SJSA1 (cell line): ENCODE measurements at places on chromosomes 1 and 21. TPM values are rescaled to one million over a fixed set of nuclear protein-coding genes. Genes with fewer than 3 reads are reported as not detected.

DNA sequence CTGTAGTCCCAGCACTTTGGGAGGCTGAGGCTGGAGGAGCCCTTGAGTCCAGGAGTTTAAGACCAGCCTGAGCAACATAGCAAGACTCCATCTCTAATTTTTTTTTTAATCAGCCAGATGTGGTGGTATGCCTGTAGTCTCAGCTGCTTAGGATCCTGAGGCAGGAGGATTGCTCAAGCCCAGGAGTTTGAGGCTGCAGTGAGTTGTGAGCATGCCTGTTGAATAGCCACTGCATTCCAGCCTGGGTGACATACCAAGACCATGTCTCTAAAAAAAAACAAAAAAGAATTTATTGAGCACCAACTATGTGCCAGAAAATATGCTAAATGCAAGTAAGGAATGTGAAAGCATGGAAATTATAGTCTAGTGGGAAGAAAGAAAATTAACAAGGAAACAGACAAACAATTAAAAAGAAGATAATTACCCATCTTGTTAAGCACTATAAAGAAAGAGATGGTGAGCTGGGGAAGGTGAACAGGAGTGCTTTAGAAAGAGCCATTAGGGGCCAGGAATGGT, 104.0 kb upstream of the ZNF678 start:
- DNase-seq = no peak

- no peak for DNase-seq
These were observed 103.3 kb upstream of the DEPDC1 start for GRCh38 chr1:68600049-68600661.

SYTL1 gene
- total RNA-seq = 0.22 and 1.1 TPM in 2 replicates

DNA sequence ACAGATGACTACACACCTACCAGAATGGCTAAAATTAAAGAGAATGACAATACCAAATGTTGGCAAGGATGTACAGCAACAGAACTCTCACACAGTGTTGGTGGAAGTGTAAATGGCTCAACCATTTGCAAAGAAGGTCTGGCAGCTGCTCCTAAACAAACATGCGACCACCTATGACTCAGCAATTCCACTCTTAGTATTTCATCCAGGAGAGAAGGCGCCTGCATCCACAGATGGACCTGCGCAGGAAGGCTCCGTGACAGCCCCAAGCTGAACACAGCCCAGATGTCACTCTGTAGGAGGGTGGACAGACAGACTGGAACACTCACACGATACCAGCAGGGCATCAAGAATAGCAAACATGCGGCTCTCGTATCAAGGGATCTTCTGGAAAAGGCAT, 6.7 kb downstream of the PTTG1IP start:
- peak; percentile 80 for DNase-seq

KIF14 gene
- total RNA-seq = 27.8 and 32.2 TPM in 2 replicates

GRCh38 chr1:8409106-8409505, 91.2 kb downstream of the SLC45A1 start:
- no peak for DNase-seq

GRCh38 chr1:158310623-158311022, 20.7 kb downstream of the CD1B start:
- no peak for DNase-seq

DNA sequence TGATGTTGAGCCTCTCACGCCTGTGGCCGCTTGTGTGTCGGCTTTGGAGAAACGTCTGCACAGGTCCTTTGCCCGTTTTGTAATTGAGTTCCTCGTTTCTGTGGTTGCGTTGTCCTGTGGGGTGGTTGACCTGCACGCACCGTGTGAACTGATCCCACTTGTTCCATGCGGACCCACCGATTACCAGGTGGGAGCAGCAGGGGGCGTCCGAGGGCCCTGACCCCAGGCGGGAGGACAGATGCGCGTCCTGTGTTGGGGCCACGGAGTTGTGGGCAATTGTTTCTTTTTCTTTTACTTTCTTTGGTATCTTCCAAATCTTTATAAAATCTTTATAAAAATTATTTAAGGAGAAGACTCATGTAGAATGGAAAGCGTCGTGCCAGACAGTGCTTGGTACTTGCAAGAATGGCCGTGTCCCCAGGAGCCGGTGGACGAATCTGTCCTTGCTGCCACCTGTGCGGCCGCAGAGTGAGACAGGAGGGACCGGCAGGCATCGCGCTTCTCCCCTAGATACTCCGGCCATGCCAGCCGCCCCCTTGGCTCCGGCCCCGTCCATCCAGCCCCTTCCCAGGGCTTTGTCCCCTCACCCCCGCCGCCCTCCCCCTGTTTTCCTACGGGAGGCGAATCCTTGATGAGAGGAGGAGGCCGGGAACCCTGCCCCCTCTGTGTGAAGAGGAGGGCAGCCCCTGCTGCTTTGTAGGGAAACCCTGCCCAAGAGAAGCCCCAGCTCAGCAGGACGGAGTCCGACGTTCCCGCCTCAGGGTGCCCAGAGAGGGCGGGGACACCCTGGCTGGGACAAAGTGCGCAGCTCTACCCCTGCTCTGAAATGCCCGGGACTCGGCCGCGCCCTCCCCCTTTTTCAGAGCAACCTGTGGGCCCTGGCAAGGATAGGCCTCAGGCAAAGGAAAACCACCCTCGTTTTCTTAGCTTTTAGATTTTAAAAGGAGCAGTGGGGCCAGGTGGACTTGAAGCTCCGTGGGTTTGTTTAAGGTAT, 41.7 kb downstream of the PRKCZ start:
- DNase-seq = no peak

IFI44L gene
- 0.56 and 1.2 TPM in 2 replicates for total RNA-seq

GRCh38 chr21:14562959-14563358, 16.8 kb upstream of the SAMSN1 start:
- DNase-seq = no peak

DNA sequence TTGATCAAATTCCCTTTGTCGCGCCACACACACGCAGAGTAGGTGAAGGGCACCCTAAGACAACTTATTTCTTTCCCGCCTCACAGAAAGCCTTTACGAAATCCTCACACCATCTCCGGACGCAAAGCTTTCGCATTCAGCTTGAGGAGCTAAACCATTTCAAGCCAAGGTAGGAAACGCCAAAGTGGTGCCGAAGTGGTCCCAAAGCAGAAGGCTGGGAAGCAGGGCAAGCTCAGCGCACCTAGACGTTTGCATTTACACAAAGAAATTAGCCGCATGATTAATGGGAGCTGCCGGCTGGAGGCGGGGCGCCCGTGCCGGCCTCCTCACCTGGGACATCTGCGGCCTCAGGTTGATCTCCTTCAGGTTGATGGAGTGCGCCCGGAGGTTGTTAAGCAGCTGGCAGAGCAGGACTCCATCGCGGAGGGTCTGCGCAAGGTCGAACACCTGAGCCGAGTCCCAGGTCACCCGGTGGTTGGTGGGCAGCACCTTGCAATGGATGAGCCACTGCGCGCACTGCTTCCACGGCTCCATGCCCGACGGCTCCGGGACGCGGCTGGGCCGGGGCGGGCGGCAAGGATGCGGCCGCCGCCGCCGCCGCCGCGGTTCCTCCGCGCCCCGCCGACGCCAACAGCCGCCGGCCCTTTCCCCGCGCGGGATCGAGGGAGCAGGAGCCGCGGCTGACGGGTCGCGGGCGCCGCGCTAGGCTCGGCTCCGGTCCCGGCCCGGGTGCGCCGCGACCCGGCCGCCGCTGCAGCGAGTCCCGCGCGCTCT, 457 bp downstream of the VAV3 start:
- no peak for DNase-seq

- DNase-seq = no peak
These were observed 2.1 kb upstream of the PM20D1 start for GRCh38 chr1:205851993-205852392.

GRCh38 chr1:110606657-110607535, 738 bp upstream of the KCNA2 start:
- DNase-seq = no peak

DNA sequence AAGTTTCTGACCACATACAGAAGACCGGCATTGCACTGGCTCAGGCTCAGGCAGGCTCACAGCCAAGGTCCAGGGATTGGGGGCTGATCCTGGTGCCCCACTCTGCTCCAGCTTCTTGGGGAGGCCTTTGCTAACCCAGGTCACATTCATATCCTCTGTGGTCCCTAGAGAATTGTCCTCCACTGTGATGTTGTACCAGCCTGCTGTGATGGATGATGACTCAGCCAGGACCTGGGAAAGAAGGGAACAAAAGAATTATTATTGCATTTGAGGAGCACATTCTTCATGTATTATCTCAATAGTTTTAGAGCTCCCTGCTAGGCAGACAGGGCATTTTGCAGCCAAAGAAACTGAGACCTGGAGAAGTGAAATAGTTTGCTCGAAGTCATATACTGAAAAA, 114.3 kb upstream of the ETV3 start:
- DNase-seq = peak; percentile 72

ARMH1 gene
- total RNA-seq = not detected in 2 replicates

THEMIS2 gene
- 0.09 and 1.7 TPM in 2 replicates for total RNA-seq

JAK1 gene
- 99.7 and 172 TPM in 2 replicates for total RNA-seq

GRCh38 chr1:157831968-157832626, 9.5 kb downstream of the CD5L start:
- no peak for DNase-seq

DNA sequence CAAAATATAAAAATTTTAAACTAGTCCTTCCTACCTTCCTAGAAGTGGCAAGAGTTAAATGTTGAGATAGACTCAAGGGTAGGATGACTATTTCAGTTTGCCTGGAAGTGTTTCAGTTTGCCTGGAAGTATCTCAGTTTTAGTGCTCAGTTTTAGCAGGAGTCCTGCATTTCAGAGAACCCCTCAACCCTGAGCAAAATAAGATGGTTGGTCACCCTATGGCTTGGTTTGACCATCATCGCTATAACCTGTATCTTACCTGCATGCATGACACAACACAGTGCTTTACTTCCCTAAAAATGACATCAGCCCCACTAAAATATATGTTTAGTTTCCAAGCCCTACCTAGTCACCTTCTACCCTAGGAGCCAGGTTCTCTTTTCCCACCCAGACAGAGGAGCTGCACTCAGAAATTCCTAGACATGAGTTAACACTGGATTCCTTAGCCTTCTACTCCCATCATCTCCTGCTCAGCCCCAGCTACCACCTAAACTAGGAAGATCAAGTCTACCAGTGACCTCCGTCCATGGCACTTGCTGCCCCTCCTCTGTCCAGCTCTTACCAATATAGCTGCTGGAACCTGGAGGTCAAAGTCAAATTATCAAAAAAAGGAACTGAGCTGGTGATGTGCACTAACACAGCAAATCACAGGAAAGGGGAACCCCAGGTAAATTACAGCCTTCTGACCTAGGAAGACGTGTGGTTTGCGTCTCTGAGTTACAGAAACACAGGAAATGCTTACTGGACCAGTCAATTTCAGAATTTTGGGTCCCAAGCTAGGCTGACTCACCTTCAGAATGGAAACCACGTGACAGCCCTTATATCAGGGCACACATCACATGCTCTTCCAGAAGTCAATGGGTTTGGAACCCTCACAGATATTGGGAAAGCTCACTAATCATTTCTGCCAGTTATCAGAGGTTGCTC, 2.2 kb upstream of the G0S2 start:
- DNase-seq = no peak

ENAH gene
- 158 and 216 TPM in 2 replicates for total RNA-seq

DNA sequence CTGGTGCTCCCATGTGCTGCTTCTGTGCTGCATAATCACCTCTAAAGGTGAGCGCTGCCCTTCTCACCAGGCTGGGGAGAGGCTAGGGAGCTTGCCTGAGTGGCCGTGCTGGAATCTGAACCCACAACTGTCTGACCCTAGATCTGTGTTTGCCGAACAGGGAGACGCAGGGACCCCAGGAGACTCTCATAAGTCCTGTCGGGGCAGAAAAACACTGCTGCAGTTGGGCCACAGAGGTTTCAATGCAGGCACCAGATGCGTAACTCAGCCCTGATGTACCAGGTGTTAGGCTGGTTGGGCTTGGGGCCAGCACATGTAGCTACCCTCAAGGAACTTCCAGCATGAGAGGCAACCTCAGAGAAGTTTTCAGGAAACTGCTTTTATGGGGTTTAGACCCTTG, 49.5 kb upstream of the DMRTB1 start:
- DNase-seq = no peak

DNA sequence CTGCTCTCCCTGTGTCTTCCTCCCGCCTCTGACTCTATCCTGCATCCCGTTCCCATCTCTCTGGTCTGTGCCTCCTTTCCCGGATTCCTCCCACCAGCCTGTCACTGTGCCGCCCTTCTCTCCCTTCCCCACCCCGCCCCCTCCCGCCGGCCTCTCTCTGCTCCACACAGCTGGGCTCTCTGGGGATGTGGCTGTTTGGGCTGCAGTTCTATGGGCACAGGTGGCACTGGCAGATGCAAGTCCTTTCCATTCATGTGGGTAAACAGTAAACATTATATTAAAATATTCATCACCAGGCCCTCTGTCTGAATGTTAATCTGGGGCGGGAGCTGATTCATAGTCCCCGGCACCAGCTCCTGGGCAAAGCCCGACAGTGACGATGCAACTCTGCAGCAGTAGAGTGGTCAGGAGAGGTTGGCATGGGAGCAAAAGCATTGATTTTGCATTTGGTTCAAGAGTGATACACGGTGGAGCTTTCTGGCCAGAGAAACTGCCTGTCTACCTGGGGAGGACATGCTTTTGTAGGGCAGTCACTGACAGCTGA, 249.3 kb downstream of the TNR start:
- no peak for DNase-seq

DNA sequence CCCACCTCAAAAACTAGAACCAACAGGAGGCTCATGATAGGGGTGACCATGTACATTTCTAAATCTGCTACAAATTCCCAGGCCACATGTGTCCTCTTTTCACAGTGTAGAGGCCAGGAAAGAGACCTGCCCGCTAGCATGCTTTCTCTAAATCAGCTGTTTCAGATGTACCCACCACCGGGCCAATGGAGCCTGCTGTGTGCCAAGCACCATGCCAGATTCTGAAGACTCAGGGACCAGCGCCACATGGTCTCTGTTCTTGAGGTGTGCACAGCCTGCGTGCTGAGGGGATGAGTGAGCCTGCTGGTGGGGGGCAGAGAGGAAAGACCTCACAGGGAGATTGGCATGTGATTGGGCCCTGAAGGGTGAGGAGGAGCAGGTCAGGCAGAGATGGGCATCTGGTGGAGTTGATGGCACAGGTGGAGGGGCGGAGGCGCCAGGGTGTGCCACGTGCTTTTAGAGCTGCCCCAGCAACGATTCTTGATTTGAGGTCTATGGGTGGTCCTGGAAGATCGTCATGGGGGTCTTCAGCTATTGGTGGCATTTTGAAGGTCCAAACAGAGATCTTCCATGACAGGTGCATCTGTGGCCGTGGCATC, 485.1 kb upstream of the VAMP3 start:
- peak; percentile 33 for DNase-seq

- DNase-seq = no peak
These were observed 22.8 kb upstream of the RNU1-4 start for GRCh38 chr1:16717336-16718098.

DNA sequence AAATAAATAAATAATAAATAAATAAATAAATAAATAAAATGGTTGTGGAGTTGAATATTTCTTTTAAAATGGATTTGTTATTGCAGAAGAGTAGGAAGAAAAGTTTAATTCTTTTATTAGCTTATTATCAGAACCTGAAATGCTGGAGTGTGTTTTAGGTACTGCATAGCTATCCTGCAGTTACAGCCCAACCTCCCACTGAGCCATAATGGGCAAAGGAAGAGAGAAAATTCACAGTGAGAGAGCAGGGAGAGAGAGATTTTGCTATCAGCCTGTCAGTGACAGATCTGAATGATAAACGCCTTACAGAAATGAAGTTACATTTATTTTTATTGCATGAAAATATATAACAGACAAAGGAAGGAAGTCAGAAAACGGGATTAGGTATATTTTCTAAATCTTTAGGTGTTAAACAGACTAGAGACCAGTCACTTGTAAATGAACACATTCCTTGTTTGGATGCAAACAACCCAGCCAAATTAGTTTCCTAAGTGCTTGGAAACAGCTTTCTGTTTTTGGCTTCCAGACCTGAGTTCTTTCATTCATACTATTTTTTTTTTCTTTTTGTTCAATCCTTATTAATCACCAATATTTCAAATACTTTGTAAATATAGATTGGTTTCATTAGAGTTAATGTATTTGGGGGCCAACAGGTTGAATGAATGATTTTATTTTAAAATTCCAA, 425.3 kb downstream of the USP25 start:
- no peak for DNase-seq

LCE1E gene
- not detected in 2 replicates for total RNA-seq

GNG4 gene
- total RNA-seq = 2.3 and 4.2 TPM in 2 replicates
